ENCODE measurements at places on chromosomes 13 and 19. TPM values are rescaled to one million over a fixed set of nuclear protein-coding genes. Genes with fewer than 3 reads are reported as not detected.

Gene ZNF486
- 1.3 TPM for total RNA-seq

Gene CYP4F11
- 0.82 TPM for total RNA-seq

- no peak for DNase-seq
Measured at GRCh38 chr13:93708308-93709075, 481.9 kb downstream of the GPC6 start.

DNA sequence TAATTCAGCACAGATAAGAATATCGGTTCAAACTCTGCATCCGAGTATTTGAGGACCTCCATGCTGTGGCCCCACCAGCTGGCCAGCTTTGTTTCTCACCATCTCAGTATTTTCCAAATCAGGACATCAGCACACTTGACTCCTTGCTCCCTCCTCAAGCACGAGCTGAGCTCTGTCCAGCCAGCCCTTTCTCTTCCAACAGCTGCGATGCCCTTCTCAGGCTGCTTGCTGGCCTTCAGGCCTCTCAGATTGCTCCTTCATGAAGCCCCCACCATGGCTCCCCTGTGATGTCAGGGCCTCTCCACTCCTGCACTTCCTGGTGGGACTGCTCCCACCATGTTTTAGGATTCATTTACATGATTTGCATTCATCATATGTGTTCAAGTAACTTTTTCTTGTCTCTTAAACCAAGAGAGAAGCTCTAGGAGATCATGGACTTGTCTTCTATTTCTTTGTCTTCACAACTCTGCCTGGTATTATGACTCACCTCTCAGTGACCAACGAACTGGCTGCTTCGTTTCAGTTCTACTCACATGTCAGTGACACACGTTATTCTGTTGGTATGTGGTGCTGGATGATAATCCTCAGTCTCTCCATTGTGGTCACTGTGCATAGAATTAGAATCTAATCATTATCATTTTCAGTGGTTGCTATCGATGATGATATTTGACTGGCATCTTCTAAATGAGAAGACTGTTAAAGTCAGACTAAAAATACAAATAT lies 471.7 kb downstream of the EFNB2 start:
- DNase-seq, result no peak

- no peak for DNase-seq
Measured at GRCh38 chr13:67101730-67102467, 128.2 kb downstream of the PCDH9 start.
